ENCODE measurements at places on chromosomes 7 and 10.

DNA sequence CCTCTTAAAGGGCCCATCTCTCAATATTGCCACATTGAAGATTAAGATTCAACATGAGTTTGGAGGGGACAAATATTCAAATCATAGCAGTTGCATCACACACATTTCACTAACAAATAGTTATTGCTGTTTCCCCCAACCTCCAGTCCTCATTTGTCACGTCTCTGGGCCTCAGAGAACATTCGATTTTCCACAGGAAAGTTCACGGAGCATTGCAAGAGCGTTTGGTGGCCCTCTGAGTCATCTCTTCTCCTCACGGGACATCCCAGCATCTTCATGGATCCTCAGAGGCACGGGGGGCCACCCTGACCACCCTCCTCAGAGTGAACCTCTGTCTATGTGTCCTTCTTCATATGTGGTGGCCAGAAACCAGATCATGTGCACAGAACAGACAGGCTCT lies 50.3 kb upstream of the CHST15 start:
- DNase-seq: no peak

- no peak for DNase-seq
These were observed 79.2 kb downstream of the PLXNA4 start for GRCh38 chr7:132497098-132497497.

- DNase-seq: no peak
These were observed 47.7 kb upstream of the NRP1 start for GRCh38 chr10:33382216-33382600.

GRCh38 chr10:93378997-93379730 lies 103.0 kb downstream of the MYOF start:
- DNase-seq: no peak

- no peak for DNase-seq
These were observed 51.0 kb downstream of the ORC5 start for GRCh38 chr7:104156842-104157277.

DNA sequence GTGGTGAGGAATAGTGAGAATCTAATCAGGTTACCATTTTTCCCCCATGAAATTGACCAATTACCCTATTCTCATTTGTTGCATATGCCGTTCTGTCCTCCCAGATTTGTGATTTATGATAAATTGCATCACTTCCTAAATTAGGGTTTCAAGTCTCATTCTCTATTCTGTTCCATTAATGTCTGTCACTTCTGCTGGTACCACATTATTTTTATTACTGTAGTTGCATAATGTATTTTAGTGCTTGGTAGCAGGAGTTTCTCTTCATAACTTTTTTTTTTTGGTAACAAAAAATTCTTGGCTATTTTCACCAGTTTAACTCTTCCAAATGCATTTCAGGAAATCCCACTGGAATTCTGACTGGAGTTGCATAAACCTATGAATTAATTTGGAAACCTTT lies 44.0 kb upstream of the FAM133B start:
- DNase-seq: no peak

GRCh38 chr10:95605163-95605562 lies 44.0 kb upstream of the SORBS1 start:
- DNase-seq: no peak

- DNase-seq: peak; percentile 40
These were observed 30.3 kb downstream of the PIK3CG start for GRCh38 chr7:106895246-106895864.

DNA sequence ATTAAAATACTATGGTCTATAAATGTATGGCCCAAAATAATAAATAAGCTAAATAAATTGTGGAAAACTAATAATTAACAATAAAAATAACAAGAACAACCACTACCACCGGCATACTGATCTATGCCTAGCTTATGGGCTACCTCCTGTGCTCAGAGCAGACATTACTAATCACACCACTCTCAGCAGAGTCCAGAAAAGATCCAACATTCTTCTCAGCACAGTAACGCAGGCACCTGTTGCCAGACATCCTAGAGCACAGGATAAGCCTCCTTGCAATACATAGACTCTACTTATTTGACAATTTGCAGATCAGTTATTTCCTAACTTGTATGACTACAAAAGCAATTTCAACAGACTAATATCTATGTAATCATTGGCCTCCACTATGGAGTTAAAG lies 137.1 kb upstream of the NEBL start:
- no peak for DNase-seq

DNA sequence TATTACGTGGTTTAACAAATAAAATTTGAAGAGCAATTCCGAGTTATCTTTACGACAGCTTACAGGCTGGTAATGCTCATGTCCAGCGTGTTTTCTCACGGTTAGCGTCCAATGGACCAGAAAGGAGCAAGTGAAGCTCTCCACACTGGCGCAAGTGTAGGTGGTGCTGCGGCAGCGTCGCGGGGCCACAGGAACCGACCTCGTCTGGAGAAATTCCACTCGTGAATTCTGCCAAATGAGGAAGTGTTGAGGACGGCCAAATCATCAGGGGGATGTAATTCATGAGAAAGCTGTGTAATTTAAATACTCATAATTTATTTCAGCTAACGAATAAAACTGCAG lies 350 bp upstream of the ZNF37A start:
- no peak for DNase-seq

DNA sequence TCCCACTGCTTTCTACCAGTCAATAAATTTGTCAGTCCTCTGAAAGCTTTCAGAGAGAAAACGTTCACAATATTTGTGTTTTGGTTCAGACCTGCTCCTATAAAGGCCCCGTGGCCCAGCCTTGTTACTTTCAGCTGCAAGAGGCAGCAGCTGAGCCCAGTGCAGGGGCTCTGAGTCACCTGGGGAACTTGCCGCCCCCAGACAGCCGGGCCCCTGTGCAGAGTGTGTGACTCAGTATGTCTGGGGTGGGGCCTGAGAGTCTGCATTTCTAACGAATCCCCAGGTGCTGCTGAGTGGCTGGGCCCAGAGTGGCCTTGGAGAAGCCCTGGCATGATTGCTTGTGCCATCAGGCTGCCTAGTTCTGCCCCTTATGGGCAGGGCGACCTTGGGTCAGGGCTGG lies 303.5 kb downstream of the PAXIP1 start:
- peak; percentile 7 for DNase-seq

DNA sequence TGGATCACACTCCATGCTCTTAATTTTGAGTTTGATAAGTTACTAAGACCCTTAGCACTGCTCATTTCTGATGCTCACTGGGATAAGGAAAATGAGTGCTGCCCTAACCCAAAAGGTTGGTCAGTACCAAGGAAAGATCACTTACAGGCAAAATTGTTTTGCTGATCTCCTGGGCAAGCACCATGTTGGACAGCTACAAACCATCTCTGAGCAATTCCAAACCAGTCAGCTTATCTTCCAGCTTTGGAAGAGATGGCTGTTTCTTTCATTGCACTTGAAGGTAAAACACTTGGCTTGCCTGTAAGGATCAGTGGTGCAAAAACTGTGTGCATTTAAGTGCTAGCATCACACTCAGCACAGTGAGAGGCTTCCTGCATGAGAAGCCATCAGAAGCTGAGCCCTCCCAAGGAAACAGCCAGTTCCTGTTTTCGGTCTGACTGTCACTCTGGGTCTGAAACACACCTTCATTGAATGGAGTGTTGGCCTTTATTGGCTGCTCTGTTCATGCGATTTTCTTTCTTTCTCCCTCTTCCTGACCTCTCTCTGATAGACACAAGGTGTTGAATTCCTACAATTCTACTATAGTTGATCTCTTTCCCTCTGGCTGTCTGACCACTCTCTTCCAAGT lies 126.4 kb upstream of the GHITM start:
- no peak for DNase-seq

- no peak for DNase-seq
These were observed 48.7 kb upstream of the DYNC1I1 start for GRCh38 chr7:95723583-95724180.

GRCh38 chr7:15491361-15491760 lies 70.5 kb downstream of the AGMO start:
- no peak for DNase-seq

DNA sequence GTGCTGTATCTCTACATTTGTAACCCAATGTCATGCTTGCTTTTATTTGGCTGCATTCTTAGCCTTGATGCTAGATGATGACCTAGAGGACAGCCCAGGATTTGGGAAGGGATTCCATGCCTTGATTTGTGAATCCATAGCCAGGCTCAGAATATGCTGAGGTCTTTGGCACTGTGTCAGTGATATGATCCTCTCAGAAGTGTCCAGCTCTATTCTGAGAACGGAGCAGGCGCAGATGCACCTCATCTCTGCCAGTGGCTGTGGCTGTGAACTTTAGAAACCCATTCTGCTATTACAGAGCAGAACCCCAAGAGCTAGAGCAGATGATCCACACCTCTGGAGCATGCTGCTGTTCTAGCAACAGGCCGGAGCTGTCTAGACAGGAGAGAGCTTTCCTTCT lies 212.8 kb downstream of the TRIL start:
- DNase-seq: no peak

DNA sequence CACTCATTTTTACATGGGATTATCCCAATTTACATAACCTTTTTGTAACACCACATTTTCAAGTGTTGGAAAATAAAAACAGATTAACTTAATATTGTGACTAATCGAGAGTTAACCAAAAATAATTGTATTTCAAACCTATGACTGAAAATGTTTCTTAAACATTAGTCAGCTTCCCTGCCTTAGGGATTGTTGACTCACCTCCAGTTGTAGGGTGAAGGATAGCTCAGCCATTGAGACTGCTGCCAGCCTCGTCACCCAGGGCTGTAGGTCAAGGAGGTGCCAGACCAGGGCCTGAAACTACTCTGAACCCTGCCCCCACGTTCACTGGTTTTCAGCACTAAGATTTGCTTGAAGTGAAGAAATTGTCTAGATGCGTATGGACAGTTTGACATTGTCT lies 351.2 kb downstream of the GFRA1 start:
- no peak for DNase-seq

DNA sequence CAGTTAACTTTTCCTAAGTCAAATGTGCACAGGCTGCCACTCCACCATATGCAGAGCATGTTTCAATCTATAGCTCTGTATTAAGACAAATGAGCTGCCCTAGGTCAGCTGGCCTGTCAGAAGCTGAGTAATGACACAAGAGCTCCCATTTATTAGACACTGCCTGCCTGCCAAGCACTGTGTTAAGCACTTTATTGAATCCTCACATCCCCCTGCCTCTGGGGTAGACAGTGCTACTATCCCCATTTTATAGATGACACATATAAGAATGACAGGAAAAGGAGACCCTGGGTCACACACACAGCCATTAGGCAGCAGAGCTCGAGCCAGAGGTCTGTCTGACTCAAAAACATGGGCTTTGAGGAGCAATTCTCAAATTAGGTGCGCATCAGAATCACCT lies 179.8 kb upstream of the PDE1C start:
- no peak for DNase-seq

DNA sequence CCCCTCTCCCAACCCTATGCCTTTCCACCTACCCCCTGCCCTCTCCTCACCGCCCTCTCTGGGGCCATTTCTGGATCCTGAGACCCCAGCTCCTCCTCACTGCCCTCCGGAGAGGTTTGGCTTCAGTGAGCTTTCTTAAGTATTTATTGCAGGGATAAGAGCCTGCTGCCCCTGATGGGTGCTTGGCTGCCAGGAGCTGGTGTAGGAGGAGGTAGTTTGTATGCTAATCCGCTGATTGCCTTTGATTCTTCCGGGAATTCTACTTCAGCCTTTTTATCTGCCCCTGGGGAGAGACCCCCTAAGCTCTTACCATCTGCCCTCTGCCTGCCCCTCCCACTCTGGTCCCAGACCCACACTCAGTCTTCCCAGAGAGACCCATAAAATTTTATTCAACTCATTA lies 263.5 kb upstream of the PODXL start:
- DNase-seq: no peak

DNA sequence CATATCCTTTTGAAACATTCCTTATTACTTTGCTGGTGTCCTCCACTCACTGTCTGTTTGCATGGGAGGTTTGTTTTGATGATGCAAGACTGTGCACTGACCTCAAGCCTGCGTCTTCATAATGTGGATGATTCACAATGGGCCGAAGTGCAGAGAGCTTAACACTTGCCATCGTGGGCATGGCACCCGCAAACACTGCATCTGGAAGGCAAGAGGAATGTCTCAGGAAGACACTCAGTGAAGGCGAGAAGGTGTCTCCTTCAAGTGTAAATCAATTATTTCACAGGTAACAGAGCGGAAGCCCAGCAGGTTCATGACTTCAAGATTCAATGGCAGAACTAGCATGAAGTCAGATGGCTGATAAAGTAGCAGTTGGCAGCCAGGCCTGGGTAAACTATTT lies 98.1 kb downstream of the DPY19L1 start:
- DNase-seq: no peak

GRCh38 chr10:90777621-90778020 lies 80.2 kb downstream of the HTR7 start:
- DNase-seq: no peak

GRCh38 chr10:122206471-122207065 lies 64.5 kb upstream of the BTBD16 start:
- no peak for DNase-seq

DNA sequence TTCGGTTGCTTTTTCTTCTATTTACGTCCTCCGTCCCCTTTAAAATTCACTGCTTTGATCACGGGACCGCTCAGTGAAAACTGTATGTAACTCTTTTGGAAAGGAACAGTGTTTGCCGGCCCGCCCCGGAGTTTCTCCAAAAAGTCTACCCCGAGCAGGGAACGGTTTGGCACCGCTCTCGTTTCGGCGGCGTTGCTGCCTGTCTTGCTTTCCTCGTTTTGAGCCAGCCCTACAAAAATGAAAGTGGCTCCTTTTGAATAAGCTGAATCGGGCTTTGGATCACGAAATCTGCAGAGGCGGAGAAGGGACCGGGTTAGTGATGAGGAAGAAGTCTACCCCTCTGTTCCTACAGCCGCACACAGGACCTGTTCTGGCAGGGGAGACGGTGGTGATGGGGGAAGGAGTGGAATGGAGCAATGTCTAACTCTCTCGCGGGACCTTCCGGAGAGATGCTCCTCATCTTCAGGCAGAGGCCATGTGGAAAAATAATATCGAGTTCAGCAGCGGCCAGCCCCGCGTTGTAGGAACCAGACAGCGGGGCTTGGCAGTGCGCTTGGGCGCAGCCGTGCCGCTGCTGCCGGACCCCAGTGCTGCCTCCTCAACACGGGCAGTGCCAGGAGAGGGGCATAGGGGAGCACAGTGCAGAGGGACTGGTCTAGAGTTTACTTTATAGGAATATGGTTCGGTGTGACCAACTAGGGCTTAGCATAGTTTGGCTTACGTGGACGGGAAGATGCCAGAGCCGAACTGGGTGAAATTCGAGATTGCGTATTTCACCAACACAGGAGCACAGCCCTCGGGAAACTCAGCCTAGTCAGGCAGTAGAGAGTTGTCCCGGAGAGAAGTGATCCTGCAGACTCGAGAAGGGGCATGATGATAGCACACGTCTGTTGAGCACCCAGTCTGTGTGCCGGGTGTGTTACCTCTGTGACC lies 1.4 kb downstream of the HTRA1 start:
- no peak for DNase-seq

- DNase-seq: no peak
These were observed 6.0 kb downstream of the ADCYAP1R1 start for GRCh38 chr7:31058122-31058521.

- DNase-seq: no peak
These were observed 5.8 kb downstream of the AP4M1 start for GRCh38 chr7:100107125-100107737.

GRCh38 chr10:29734962-29735627 lies 100.3 kb upstream of the SVIL start:
- DNase-seq: peak; percentile 24

GRCh38 chr10:91123261-91123660 lies 97.2 kb upstream of the PCGF5 start:
- no peak for DNase-seq

GRCh38 chr7:147452816-147453215 lies 1137.8 kb upstream of the C7orf33 start:
- no peak for DNase-seq

GRCh38 chr7:18145160-18145559 lies 117.5 kb upstream of the PRPS1L1 start:
- DNase-seq: no peak
